ENCODE measurements at places on chromosomes 3 and 15. TPM values are rescaled to one million over a fixed set of nuclear protein-coding genes. Genes with fewer than 3 reads are reported as not detected.

DNA sequence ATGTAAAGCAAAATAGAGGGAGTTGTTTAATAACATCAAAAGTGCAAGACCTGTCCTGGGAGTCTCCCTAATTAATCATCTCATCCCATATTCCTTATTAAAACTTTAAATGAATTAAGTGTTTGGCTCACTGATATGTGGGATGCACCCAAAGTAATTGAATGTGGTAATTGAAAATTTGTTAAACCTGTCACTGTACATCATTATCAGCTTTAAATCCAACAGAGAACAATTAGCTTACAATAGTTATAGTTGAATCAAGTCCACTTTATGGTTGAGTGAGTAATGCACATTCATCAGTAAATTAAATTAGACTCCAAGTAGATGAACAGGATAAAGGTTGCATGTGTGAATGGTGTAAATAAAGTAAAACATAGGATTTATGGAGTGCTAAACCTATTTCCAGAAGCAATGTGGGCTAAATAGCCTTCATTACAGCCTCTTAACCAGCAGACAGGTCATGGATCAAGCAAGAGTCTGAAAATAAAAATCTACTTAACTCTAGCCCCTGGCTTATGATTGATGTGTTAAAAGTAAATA is 608.2 kb upstream of the CCDC54 start:
- H3K4me1 ChIP-seq: peaks cover 32% of the 10 kb centered on the region
- H3K27me3 ChIP-seq: no peaks in the 10 kb centered on the region
- no peaks in the 10 kb centered on the region for H3K36me3 ChIP-seq

DNA sequence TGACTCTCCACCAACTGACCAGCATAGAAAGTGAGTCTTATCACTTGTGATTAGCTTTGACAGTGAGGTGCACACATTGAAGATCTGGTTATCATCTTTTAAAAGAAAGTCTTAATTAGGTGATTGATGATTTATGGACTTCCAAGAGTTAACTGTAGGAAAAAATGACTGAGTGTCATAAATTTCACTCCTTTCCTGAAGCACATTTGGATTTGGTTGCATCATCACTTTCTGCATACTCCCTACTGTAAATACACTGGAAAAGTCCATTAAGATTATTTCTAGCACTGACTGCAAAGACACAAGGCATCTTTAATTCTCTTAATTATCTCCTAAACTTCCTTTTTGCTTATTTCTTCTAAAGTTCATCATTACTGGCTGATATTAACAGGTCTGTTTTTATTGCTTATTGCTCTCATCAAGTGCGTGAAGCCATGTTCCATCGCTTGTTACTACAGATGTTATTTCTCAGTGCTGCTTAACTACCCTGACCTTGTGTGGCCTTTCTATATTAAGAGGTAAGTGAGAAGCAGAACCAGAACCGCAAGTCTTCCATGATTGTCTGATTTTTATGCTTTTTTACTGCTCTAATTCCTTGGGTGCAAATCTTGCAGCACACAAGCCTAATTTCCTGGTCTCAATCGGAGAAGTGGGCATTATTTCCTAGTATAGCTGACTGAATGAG is 153.2 kb downstream of the MEIS2 start:
- H3K27ac ChIP-seq: no peak overlapping the region
- no peak for DNase-seq
- H3K27me3 ChIP-seq: no peaks in the 10 kb centered on the region
- peaks cover 38% of the 10 kb centered on the region for H3K36me3 ChIP-seq

GRCh38 chr3:153182501-153183293 is 20.7 kb downstream of the RAP2B start:
- H3K27me3 ChIP-seq: no peaks in the 10 kb centered on the region
- no peak for DNase-seq
- no peaks in the 10 kb centered on the region for H3K36me3 ChIP-seq
- no peak overlapping the region for H3K27ac ChIP-seq
- no peaks in the 10 kb centered on the region for H3K4me1 ChIP-seq

- no peaks in the 10 kb centered on the region for H3K27me3 ChIP-seq
- peaks cover 8% of the 10 kb centered on the region for H3K36me3 ChIP-seq
- H3K27ac ChIP-seq: no peak overlapping the region
- H3K4me1 ChIP-seq: peaks cover 23% of the 10 kb centered on the region
- DNase-seq: no peak
Measured at GRCh38 chr3:123725652-123726400, 141.0 kb upstream of the HACD2 start.

DNA sequence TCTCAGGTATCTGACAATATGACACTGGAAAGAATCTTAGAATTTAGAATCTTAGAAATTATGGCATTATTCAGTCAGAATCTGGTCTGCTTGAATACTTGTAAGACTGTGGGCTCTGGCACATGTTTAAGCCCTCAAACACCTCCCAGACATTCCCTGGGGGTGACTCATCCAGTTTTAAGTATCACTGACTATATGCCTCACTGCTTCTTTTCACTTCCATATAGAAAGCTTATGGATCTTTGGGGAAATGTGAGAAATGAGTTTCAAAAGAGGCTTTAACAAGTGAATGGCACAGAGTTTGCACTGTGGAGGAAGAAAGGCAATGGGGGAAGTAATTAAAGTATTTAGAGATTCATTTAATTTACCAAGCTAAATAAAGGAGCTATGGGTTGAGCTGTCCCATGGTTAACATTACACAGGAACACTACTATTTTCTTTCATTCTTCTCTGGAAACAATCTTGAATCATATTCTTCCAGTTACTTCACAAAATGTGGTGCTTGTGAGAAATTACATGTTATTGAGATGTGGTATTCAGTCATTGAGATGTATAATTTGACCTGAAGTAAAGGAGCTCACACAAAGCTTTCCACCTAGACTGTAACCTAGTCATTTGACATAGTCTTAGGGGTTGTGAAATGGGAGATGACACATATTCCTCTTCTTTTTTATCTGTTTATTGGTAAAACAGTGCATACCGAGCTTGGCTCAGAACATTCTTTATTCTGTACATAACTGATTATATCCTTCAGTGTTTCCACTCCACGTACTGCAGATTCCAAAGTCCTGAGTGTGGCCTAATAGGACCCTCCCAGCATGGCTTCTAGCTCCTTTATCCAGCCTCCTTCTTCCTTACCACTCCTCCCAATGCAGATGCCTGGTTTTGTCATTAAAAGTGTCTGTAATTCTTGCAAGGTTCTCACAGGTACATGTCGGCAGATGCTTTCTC is 544.6 kb upstream of the NECTIN3 start:
- H3K36me3 ChIP-seq: no peaks in the 10 kb centered on the region
- H3K4me1 ChIP-seq: peaks cover 32% of the 10 kb centered on the region
- peak overlapping the region; percentile 41 for H3K4me3 ChIP-seq
- H3K27ac ChIP-seq: peak overlapping the region; percentile 87
- no peaks in the 10 kb centered on the region for H3K27me3 ChIP-seq
- peak; percentile 94 for DNase-seq

Gene CEP70
- total RNA-seq: 4.9 TPM

Gene IMPG2
- 0.11 TPM for total RNA-seq

Data from GM23248 (cell line).